Left kidney (tissue), 8 donors: ENCODE measurements at places on chromosomes 4 and X. TPM values are rescaled to one million over a fixed set of nuclear protein-coding genes. Genes with fewer than 3 reads are reported as not detected.

DTHD1 gene
- polyA plus RNA-seq = not detected

GRCh38 chr4:146545102-146545501, 23.4 kb upstream of the SLC10A7 start:
- DNase-seq = no peak

NAP1L5 gene
- 12.2 TPM for polyA plus RNA-seq

DNA sequence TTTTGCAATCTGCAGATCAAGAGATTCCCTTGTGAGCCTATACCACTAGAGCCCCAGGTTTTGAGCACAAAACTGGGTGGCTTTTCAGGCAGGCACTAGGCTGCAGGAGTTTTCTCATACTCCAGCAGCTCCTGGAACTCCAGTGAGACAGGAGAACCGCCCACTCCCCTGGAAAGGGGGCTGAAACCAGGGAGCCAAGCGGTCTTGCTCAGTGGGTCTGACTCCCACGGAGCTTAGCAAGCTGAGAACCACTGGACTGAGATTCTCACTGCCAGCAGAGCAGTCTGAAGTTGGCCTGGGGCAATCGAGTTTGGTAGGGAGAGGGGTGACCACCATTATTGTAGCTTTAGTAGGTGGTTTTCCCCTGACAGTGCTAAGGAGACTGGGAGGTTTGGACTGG, 313.8 kb upstream of the TEX13C start:
- DNase-seq = no peak
